ENCODE measurements at places on chromosomes 3 and 15.

- DNase-seq, result no peak
Measured at GRCh38 chr3:16239780-16240179, 25.0 kb downstream of the DPH3 start.

DNA sequence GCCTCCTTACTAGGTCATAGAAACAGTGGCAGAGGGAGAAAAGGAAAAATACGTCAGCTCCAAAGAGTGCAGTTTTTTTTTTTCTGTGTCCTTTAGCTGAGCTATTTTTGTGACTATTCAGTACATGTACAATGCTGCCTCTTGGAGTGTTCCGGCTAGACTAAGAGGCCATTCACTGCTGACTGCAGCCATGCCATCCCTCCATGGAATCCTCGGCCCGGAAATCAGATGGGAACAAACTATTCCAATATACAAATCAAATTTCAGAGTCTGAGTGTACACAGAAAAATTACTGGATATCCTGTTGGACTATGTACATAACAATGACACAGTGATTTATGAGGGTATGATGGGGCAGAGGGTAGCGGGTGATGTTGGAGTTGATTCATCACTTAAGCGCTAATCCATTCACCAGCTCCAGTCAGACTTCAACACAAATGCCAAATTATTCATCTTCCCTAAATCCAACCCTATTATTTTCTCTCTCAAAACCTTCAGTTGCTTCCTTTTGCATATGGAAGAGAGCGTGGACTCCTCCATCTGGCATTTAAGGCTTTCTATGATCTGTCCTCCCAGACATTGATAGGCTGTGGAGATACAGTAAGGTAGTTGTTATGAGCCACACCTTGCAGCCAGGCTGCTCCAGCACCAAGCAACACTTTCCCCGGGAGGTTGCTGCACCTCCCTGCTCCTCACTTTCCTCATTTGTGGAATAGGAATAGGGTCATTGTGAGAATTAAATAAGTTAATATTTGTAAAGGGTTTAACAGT is 109.1 kb downstream of the LPP start:
- DNase-seq, result no peak

GRCh38 chr3:118682921-118683320 is 351.7 kb downstream of the IGSF11 start:
- DNase-seq, result peak; percentile 22

GRCh38 chr3:73559749-73560148 is 65.0 kb downstream of the PDZRN3 start:
- no peak for DNase-seq

GRCh38 chr3:161268601-161269000 is 47.5 kb downstream of the NMD3 start:
- DNase-seq, result no peak

GRCh38 chr3:126573492-126574117 is 14.9 kb upstream of the C3orf22 start:
- DNase-seq, result no peak

- DNase-seq, result no peak
Measured at GRCh38 chr3:12991861-12992281, 81.4 kb downstream of the IQSEC1 start.

DNA sequence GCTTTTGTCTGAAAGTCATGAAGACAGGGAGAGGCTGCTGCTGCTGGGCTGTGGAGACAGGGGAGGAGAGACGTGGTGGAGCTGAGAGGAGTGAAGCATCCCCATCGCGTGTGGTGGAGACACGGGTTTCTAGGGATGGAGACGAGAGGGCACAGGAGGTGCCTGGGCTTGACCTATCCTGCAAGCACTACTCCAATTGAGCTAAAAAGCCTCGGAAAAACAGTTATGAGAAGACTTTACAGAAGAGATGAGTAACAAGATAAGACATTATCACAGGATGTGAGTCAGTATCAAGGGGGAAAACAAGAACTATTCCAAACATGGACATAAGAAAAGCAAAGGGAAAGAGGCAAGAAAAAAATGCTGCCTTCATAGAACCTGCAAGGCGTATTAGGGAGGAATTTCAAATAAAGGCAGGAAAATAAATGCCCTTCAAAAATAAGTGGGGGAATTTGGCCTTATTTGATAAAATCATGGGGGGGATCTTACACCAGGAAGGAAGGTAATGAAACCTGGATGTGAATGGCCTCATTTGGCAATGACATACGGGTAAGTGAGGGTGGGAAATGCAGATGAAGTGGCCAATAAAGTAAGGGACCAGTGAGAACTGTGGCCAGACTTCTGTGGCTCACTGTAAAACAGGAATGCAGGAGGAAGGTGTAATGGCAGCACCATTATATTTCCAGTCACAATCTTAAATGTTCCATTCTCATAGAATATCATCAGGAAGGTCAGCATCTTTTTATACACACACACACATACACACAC is 97.9 kb downstream of the PLD1 start:
- no peak for DNase-seq

DNA sequence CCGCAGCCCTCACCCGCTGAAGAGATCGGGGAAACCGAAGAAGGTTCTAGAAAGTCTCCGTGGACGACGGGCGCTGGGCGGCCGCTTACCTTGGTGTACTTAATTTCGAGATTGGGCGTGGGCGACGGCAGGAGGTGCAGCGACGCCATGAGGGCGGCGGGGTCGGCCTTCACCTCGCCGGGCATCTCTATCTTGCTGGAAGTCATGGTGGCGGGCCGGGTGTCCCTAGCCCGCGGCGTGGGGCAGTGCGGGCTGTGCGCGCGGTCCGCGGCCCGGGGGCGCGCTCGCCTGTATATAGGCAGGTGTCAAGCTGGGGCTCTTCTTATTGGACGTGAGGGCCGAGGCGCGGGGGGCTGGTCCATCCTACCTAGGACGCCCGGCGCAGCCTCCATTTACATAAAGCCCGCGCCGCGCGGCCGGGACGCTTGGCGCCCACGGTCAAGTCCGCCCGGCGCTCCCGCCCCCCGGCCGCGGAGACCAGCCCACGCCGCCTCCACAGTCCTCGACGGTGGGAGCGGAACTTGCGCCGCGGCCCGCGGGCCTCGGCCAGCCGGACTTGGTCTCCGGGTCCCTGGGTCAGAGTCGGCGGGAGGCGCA is at the start of gene ALDH1A2:
Gene ALDH1A2, minus strand, starts transcription at position 267 of the 597 bp plus-strand sequence. Its CDS starts 61 bp downstream, at position 206.
- DNase-seq, result peak; percentile 54

- peak; percentile 34 for DNase-seq
Measured at GRCh38 chr15:74621936-74622335, 6.3 kb downstream of the CLK3 start.

DNA sequence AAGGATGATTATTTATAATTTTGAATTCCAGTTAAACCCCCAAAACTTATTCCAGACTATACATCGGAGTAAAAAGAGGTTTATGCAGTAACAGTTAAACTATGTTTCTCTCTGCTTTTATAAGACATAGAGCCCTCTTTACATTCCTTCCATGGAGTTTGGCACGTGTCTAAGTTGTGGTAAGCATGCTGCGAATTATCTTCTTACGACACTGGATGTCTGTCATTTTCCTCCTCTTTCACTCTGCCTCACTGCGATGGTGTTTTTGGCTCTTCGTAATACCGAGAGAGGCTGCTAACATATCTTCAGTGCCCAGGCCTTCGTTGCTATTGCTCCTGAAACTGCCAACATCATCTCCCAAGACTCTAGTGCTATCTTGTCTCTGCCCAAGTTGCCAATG is 83.9 kb upstream of the TGFBR2 start:
- DNase-seq, result no peak

DNA sequence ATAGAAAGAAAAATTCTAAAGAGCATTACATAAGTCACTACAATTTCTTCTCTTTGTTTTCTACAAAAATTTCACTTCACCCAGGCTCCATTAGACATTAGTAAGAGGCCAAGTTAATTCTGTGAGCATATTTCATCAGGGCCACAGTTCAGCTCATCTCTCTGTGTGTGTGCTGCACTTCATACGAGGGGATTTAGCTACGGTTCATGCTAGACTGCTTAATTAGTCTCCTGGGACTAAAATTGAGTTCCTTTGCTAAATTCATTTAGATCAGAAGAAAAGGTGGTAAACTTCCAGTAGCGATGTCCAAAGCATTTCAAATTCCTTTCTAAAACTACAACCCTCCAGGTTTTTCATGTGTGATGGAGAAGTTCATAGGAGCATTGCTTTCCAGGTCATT is 83.1 kb upstream of the SETMAR start:
- no peak for DNase-seq
